ENCODE measurements at places on chromosomes 2 and 18.

GRCh38 chr2:172095146-172095904 lies 7.4 kb downstream of the DLX2 start:
- DNase-seq = no peak

- no peak for DNase-seq
These were observed 29.5 kb upstream of the ITGB6 start for GRCh38 chr2:160229591-160229990.

DNA sequence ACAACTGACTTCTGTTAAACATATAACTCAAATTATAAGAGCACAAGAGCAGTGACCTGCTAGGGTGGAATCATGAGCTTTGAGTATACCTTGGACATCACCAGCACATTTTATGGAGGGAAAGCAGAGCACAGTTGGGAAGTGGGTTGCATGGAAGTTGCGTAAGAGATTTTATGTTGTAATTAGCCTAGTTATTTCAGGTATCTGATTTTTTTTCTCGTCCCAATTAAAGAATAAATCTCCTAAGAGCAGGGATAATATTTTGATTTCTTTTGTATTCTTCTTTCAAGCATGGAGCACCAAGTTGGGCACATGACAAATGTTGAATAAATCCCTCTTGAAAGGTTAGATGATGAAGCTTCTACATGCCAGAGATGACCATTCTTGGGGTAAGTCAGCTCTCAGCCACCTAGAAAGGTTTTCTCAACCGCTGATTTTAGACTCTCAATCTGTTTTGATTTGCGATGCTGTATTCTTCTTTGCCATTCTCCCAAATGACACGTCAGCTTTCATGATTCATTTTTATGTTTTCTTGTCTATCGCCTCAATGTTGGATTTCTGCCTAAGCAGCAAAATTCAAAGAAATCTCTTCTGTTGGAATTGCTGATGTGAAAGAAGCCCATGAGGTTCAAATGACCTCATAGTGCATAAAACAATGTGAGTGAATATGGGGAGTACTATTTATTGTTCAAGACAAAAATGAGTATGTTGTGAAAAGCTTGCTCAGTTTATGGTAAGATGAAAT lies 15.3 kb upstream of the FN1 start:
- no peak for DNase-seq

GRCh38 chr2:183671233-183671632 lies 547.0 kb downstream of the NUP35 start:
- no peak for DNase-seq

GRCh38 chr18:27564066-27564465 lies 379.0 kb upstream of the CHST9 start:
- no peak for DNase-seq

- no peak for DNase-seq
These were observed 146.6 kb downstream of the SMAD7 start for GRCh38 chr18:48803951-48804855.

- no peak for DNase-seq
These were observed 45.0 kb downstream of the SLC4A1AP start for GRCh38 chr2:27708666-27709065.

GRCh38 chr2:127826047-127826446 lies 15.1 kb upstream of the WDR33 start:
- DNase-seq = no peak

DNA sequence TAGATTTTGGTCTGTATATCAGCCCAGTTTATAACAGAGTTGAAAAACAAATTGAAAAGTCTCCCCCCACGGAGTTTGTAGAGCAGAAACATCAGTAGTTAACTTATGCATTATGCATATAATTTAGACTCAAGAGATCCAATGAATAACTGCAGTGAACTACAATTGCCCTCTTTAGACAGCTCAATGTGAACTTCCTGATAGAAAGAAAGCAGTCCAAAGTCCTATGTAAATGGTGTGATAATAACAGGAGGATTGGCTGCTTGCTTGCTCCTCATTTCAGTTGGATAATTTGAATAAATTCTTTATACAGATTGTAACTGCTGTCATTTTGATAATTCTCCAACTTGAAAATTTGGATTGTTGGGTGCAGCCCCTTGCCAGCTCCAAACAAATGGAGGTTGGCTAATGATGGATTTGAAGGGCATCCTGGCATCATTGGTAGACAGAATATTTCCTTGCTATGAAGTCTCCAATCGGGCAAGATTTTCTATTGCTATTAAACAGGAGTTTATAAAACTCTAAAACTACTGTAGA lies 297.1 kb downstream of the ASXL3 start:
- no peak for DNase-seq

- no peak for DNase-seq
These were observed 29.7 kb upstream of the FAHD2A start for GRCh38 chr2:95372845-95373244.

- no peak for DNase-seq
These were observed 28.2 kb upstream of the BIN1 start for GRCh38 chr2:127134833-127135830.

DNA sequence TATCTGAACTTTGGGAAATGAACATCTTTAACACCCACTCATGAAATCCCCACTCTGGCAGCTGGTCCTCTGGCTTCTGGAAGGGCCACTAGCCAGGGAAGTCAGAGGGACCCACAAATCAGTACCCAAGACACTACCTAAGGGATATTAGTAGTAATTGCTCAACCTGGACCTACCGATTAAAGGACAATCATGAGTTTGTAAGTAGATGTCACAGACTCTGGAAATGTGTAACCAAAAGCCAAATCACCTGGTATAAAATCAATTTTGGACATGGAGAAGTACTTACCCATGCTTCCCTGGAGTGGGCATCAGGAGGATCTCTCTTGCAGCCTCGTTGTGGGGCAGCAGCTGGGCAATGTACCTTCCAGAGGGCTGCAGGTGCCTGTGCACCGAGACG lies 389.8 kb downstream of the ALK start:
- no peak for DNase-seq

DNA sequence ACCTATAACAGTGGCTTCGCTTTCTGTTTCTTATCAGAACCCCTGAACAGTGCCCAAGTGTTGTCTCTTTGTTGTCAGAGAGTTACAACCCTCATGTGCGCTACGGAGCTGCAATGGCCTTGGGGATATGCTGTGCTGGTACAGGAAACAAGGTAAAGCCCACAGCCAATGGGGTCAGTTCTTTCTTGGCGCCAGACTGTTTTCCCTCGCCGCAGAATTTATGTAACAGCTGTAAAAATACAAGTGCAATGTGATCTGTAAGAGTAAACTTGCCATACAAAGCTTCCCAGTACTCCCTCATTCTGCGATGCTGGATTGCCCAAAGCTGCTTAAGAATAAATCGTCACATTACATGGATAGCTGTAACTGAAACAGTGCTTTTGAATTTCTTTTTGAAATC lies 13.9 kb upstream of the HTR2B start:
- no peak for DNase-seq

GRCh38 chr2:64114912-64115277 lies 29.3 kb downstream of the PELI1 start:
- no peak for DNase-seq

DNA sequence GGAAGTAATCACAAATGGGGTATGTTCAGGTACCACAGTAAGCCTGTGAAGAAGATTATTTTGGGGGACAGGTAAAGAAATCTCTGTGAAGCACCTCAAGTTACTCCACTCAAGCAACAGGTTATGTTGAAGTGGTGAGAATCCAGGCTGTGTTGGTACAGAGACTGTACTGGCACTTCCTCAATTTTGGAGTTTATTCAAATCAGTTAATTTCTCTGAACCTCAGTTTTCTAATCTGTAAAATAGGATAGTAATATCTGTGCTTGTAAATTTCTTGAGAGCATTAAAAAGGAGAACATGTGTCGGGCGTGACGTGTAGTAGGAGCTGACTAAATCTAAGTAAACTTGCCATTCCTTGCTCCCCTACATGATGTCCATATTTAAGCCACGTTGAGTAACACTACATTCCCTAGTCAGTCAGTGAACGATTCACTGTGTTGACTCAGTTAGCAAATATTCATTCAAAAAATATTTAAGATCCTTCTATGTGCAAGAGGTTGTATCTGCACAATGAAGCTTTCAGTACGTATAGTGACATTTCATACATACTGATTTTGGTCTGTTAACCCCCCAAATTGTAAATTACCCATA lies 504.2 kb downstream of the ZEB2 start:
- no peak for DNase-seq

DNA sequence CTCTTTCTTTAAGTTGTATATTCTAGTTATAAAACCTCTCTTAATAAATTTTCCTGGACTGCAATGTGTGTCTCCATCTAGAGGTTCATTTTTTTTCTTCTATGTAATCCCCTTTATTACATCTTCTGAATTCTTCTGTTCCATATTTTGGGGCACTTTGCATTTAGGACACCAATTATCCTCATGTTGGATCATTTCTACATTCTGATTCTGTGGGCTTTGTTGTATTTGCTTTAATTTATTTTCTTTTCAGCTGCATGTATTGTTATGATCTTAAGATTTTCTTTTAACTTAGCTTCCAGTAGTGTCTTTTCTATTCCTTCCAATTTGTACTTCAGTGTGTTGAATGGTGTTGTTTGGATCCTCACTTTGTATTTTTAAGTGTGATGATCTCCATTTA lies 5.2 kb upstream of the SKA1 start:
- DNase-seq = no peak

DNA sequence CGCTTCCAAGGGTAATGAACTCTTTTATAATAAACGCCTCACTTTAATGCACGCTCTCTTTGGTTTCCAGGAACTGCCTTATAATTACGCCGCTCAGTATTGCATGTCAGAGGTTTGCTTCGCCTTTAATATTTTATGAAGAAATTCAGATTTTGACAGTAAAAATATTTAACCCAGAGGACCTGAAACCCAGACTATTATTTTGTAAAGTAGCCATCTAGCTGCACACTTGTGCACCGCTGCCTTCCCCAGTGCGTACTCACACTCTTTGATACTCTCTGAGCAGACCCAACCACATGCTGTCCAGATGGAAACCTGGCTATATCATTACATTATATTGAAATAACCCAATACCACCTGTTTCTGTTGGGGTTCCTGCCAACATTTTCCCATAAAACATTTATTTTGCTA lies 270.1 kb downstream of the C1D start:
- no peak for DNase-seq

GRCh38 chr2:71821856-71822255 lies 325.8 kb downstream of the CYP26B1 start:
- DNase-seq = no peak

DNA sequence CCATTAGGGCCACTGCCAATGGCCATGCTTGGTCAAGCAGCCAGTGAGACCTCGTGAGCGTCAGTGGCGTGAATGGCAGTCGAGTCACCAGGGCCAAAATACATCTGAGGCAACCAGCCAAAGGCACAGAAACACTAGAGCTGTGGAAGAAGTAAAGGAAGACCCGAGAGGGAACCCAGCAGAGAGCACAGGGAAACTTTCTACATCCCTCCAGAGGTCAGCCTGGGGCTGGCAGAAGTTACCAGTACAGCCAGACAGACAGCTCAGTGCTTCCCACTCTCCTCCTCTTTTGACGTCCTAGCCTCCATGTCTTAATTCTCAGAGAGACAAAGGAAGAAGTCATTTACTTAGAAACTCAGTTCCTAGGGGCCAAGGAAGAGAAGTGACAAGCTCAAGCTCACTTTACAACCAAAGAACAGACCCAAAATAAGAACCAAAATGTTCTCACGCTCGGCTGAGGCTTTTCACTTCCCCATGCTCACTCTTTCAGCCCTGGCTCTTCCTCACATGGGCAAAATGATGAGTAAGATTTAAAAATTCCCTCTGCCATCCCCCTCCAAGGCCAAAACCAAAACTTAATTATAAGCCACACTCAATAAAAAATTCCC lies 8.7 kb downstream of the CYRIA start:
- no peak for DNase-seq

- no peak for DNase-seq
These were observed 46.6 kb downstream of the CFAP221 start for GRCh38 chr2:119590873-119591272.

DNA sequence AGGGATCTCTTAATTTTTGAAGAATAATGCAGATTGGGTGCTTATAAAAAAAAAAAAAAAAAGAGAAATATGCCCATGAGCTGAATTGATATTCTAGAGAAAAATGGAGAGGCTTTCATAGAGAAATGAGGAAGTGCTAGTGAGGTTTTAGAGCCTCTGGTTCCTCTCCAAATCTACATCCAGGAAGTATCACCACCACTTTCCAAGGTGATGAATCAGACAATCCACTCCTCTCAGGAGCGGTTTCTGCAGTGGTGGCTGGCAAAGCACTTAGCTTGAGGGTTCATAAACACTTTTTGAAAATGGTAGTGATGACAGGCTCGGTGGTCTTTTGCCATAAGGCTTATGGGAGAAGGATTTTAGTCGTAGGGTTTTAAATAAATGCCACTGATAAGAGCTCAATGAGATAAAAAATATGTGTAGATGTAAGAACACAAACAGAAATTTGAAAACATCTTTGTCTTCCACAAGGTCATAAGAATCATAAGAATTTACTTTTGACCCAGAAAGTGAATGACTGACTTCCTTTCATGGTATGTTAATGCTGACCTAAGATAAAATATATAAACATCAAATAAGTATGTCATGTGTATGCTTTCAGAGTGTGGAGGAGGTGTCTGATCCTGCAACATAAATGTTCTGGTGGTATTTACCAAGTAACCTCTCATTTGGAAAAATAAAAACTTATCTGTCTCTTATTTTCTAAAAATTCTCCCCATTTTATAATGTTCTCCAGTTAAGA lies 42.1 kb upstream of the DSG1 start:
- no peak for DNase-seq

DNA sequence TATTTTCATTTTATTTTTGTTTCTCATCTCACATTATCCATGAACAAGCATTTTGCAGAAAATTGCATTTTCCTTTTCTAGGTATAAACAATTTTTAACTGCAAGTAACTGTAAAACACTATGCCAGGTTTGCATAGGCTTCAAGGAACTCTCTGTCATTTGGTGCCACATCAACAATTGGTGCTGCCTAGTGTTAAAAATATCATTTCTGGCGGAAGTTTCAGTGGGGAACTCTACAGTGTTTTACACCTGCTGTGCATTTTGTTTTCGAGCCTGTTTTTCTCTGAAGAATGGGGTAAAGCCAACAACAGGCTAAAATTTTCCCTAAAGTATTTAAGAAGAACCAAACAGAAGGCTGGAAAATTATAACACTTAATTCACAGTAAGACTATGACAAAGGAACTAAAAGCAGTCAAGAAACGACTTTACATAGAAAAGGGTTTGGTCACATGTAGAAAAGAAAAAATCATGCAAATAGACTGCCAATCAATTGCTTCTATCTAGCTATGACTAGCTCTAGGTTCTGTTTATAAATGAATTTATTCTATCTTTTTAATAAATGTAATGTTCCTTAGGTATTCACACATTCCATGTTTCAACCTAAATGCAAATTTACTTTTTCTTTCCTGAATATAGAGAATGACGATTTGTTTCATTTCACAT lies 21.4 kb upstream of the FRZB start:
- DNase-seq = no peak
